ENCODE measurements at places on chromosomes 2 and 18. TPM values are rescaled to one million over a fixed set of nuclear protein-coding genes. Genes with fewer than 3 reads are reported as not detected.

GRCh38 chr2:168184681-168185513 is 62.5 kb downstream of the STK39 start:
- H3K4me1 ChIP-seq = peaks cover 50% of the 10 kb centered on the region
- peaks cover 17% of the 10 kb centered on the region for H3K36me3 ChIP-seq
- no peak overlapping the region for H3K4me3 ChIP-seq
- H3K27me3 ChIP-seq = no peaks in the 10 kb centered on the region

GRCh38 chr18:70004696-70005095 is 57.0 kb upstream of the CD226 start:
- H3K36me3 ChIP-seq = peaks cover 41% of the 10 kb centered on the region
- H3K27me3 ChIP-seq = no peaks in the 10 kb centered on the region
- H3K4me1 ChIP-seq = no peaks in the 10 kb centered on the region
- H3K4me3 ChIP-seq = no peak overlapping the region

GRCh38 chr2:241816431-241817121 is 7.6 kb downstream of the NEU4 start:
- H3K4me3 ChIP-seq = no peak overlapping the region
- H3K36me3 ChIP-seq = no peaks in the 10 kb centered on the region
- H3K27ac ChIP-seq = no peak overlapping the region
- no peaks in the 10 kb centered on the region for H3K27me3 ChIP-seq
- peak; percentile 15 for DNase-seq
- H3K4me1 ChIP-seq = peaks cover 9% of the 10 kb centered on the region

- no peak overlapping the region for H3K4me3 ChIP-seq
- no peak for DNase-seq
- H3K36me3 ChIP-seq = no peaks in the 10 kb centered on the region
Observed at GRCh38 chr18:45589356-45590035, 25.8 kb upstream of the SLC14A2 start.

- no peaks in the 10 kb centered on the region for H3K27me3 ChIP-seq
- no peak overlapping the region for H3K27ac ChIP-seq
- H3K36me3 ChIP-seq = peaks cover 4% of the 10 kb centered on the region
- H3K4me3 ChIP-seq = no peak overlapping the region
- H3K4me1 ChIP-seq = no peaks in the 10 kb centered on the region
Observed at GRCh38 chr2:173192071-173192470, 116.4 kb downstream of the MAP3K20 start.

- no peaks in the 10 kb centered on the region for H3K27me3 ChIP-seq
- H3K36me3 ChIP-seq = no peaks in the 10 kb centered on the region
- no peak overlapping the region for H3K27ac ChIP-seq
- no peak overlapping the region for H3K4me3 ChIP-seq
- peaks cover 51% of the 10 kb centered on the region for H3K4me1 ChIP-seq
- DNase-seq = peak; percentile 85
Observed at GRCh38 chr2:28452534-28453081, 43.3 kb upstream of the PLB1 start.

DNA sequence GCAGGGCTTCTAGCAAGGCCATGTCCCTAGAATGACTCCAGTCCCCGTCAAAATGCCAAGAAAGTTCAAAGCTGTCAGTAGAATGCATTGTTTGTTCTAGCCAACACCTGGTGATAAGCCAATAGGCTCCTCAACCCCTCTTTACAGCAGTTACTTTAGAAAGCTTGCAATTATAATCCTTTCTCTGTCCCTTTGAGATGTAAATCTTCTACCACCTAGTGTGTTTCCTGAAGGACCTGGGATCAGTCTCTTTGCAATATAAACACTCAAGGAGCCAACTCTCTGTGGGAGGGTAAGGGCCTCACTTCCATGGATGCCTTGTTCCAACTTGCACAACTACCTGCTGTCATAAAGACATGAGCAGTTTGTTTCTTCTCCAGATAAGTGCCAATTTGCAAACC is 301.8 kb downstream of the NBAS start:
- DNase-seq = no peak
- no peak overlapping the region for H3K4me3 ChIP-seq
- no peak overlapping the region for H3K27ac ChIP-seq
- no peaks in the 10 kb centered on the region for H3K4me1 ChIP-seq

- no peak overlapping the region for H3K4me3 ChIP-seq
- no peak overlapping the region for H3K27ac ChIP-seq
- no peaks in the 10 kb centered on the region for H3K4me1 ChIP-seq
- H3K36me3 ChIP-seq = peaks cover 27% of the 10 kb centered on the region
- H3K27me3 ChIP-seq = no peaks in the 10 kb centered on the region
Observed at GRCh38 chr2:37029758-37030157, 54.4 kb downstream of the HEATR5B start.

GRCh38 chr2:127942002-127942401 is 56.2 kb upstream of the AMMECR1L start:
- H3K36me3 ChIP-seq = peaks cover 47% of the 10 kb centered on the region
- no peaks in the 10 kb centered on the region for H3K4me1 ChIP-seq
- DNase-seq = no peak
- H3K27me3 ChIP-seq = no peaks in the 10 kb centered on the region

DNA sequence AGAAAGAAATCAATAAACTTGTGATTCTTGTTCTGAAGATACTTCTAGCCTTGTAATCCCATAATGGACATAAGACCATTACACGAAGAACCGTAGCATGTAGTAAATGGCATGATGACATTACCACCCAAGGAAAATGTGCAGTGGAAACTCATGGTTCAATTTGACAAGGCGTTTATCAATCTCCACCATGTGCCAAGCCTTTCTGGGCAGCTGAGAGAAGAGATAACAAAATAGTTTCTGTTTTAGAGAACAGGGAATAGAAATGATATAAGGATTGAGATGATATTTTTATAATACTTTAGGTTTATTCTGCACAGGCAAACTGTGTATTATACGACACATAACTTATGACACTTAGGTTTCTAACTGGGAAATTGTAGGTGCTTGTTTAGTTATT is 19.2 kb downstream of the ABI2 start:
- DNase-seq = no peak
- H3K27ac ChIP-seq = no peak overlapping the region
- H3K4me3 ChIP-seq = no peak overlapping the region
- peaks cover 8% of the 10 kb centered on the region for H3K36me3 ChIP-seq
- H3K27me3 ChIP-seq = no peaks in the 10 kb centered on the region

Gene MYCN
- not detected for total RNA-seq

GRCh38 chr2:34388446-34388845 is 789.3 kb upstream of the FAM98A start:
- no peaks in the 10 kb centered on the region for H3K27me3 ChIP-seq
- no peaks in the 10 kb centered on the region for H3K36me3 ChIP-seq
- no peak overlapping the region for H3K27ac ChIP-seq
- H3K4me1 ChIP-seq = no peaks in the 10 kb centered on the region
- DNase-seq = no peak

DNA sequence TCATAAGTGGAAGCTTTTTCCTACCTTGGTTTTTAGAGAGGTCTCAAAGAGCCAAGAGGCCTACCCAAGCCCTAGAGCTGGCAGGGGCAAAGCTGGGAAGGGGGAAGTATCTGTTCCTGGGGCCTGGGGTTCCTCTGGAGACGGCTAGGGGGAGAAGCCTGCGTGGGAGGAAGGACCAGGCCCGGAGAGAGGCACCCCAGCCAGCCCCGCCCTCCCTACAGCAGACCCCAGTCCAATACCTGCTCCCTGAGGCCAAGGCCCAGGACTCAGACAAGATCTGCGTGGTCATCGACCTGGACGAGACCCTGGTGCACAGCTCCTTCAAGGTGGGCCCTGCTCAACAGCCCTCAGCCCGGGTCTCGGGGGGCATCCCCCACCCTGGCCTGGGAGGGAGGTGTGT is 2.2 kb downstream of the CTDSP1 start:
- H3K4me3 ChIP-seq = peak overlapping the region; percentile 95
- peaks cover 61% of the 10 kb centered on the region for H3K4me1 ChIP-seq
- peaks cover 49% of the 10 kb centered on the region for H3K36me3 ChIP-seq
- peak overlapping the region; percentile 76 for H3K27ac ChIP-seq

- no peaks in the 10 kb centered on the region for H3K4me1 ChIP-seq
- H3K4me3 ChIP-seq = no peak overlapping the region
- no peak overlapping the region for H3K27ac ChIP-seq
- peaks cover 11% of the 10 kb centered on the region for H3K27me3 ChIP-seq
- DNase-seq = no peak
Observed at GRCh38 chr2:46818141-46818621, 97.4 kb downstream of the MCFD2 start.

DNA sequence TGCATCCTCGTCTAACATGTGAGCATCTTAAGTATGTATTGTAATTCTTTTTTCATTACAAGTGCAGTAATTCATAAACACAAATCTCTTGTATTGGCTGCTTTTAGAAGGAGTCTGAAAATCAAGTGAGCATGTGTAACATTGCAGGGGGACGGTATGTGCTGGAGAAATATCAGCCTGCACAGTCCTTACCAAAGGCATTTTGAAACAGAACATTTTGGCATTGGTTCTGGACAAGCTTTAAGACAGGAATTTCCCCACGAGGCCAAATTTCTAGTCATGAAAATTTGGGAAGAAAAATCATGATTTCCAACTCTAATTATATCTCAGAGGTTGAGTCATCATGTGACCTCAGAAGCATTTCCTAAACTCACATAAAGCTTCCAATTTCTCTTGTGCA is 24.7 kb upstream of the NRP2 start:
- no peaks in the 10 kb centered on the region for H3K27me3 ChIP-seq
- DNase-seq = no peak
- no peaks in the 10 kb centered on the region for H3K36me3 ChIP-seq
- H3K27ac ChIP-seq = no peak overlapping the region
- no peak overlapping the region for H3K4me3 ChIP-seq

DNA sequence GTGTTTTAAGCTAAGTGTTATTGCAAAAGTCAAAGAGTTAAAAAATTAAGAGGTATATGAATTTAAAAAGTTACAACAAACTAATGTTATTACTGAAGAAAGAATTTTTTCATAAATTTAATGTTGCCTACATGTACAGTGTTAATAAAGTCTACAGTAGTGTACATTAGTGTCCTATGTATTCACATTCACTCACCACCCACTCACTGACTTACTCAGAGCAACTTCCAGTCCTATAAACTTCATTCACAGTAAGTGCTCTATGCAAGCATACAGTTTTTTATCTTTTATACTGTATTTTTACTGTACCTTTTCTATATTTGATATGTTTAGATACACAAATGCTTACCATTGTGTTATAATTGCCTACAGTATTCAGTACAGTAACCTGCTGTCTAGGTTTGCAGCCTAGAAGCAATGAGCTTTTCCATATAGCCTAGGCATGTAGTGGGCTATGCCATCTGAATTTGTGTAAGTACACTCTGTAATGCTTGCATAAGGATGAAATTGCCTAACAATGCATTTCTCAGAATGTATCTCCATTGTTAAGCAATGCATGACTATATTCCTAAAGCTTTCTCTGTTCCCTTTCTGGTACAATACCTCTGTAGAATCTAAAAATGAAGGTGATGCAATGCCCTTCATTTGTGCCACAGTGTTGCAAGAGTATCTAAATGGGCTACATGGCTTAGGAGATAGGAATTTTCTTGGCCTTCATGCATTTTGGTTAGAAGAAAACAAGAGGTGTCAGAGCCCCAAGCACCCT is 370.8 kb upstream of the NT5C1B start:
- H3K27me3 ChIP-seq = no peaks in the 10 kb centered on the region
- DNase-seq = no peak
- no peak overlapping the region for H3K27ac ChIP-seq
- no peak overlapping the region for H3K4me3 ChIP-seq

DNA sequence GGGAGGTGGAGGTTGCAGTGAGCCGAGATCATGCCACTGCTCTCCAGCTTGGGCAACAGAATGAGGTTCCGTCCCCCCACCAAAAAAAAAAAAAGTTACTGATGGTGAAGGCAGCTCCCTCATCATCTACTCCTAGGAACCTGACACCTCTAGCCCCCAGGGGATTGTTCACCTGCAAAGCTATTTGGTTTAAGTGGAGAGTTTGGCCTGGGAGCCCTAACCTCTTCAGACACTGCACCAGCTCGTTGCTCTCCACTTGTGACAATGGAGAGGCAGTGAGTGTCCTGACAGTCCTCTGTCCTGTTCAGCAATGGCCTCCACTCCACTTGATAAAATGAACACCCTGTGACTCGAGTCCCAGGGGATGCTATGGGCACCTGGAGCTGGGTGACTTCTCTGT is 43.5 kb downstream of the ATP6V1C2 start:
- no peak overlapping the region for H3K4me3 ChIP-seq
- H3K27ac ChIP-seq = no peak overlapping the region
- H3K4me1 ChIP-seq = no peaks in the 10 kb centered on the region
- no peak for DNase-seq
- H3K27me3 ChIP-seq = no peaks in the 10 kb centered on the region

DNA sequence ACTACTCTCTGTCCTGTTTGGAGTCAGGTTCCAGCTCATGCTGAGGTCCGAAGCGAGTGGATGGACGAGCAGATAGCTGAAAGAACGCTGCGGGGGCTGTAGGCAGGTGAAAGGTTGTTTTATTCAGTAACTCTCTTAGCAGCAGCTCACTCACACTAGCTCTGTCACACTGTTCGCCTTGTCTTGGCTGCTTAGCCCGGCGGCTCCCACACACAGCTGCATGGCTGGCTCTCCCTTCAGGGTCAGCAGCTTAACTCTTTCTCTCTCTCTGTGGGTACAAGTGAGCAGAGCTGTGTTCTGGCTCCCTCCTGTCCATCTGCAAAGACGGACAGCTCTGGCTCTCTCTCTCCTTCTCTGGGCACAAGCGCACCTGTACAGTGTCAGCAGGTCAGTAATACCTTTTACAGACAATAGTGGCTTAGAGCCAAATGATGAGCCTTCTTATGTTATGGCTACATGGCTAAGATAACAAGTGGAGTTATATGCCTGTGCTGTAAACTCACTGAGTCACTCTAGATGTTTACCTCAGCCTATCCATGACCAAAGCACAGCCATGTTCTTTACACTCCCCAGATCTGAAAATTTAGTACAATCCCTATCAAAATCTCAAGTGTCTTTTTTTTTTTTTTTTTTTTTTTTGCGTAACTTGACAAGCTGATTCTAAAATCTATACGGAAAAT is 149.3 kb downstream of the GALNT1 start:
- no peaks in the 10 kb centered on the region for H3K36me3 ChIP-seq
- H3K27me3 ChIP-seq = peaks cover 9% of the 10 kb centered on the region
- no peak overlapping the region for H3K27ac ChIP-seq

DNA sequence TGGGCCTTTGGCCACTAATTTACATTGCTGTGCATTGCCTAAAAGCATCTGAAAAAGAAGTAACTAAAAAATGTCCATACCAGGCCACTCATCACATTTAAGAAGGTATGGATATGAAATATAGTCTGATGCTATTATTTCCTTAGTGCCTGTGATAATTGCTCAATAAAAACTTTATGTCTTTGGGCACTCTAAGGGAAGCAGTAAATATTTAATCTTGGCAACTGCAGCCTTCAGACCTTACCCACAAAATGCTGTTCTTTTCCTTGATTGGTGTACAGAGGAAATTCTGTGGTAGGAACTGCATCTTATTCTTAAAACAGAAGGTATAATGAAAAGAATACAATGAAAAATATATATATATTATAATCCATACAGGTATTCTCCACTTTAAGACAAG is 125.8 kb upstream of the RASGRP3 start:
- peaks cover 2% of the 10 kb centered on the region for H3K4me1 ChIP-seq
- H3K27me3 ChIP-seq = peaks cover 2% of the 10 kb centered on the region
- H3K4me3 ChIP-seq = no peak overlapping the region
- no peak overlapping the region for H3K27ac ChIP-seq

GRCh38 chr2:23422089-23423061 is 37.4 kb downstream of the KLHL29 start:
- no peaks in the 10 kb centered on the region for H3K27me3 ChIP-seq
- no peak overlapping the region for H3K4me3 ChIP-seq
- DNase-seq = no peak
- no peaks in the 10 kb centered on the region for H3K36me3 ChIP-seq
- no peaks in the 10 kb centered on the region for H3K4me1 ChIP-seq

Gene PGAP1
- 63.6 TPM for total RNA-seq

GRCh38 chr18:31189757-31190156 is 27.1 kb upstream of the DSC1 start:
- H3K4me3 ChIP-seq = no peak overlapping the region
- H3K36me3 ChIP-seq = no peaks in the 10 kb centered on the region
- no peaks in the 10 kb centered on the region for H3K27me3 ChIP-seq
- no peaks in the 10 kb centered on the region for H3K4me1 ChIP-seq
- no peak overlapping the region for H3K27ac ChIP-seq

All from activated CD4-positive, alpha-beta memory T cell treated with anti-CD3 and anti-CD28 coated beads, Interleukin-2, amount 10 ng/mL, durations not matched to agents 7 days and 5 days (primary cell).